ENCODE measurements at places on chromosomes 2 and 18. TPM values are rescaled to one million over a fixed set of nuclear protein-coding genes. Genes with fewer than 3 reads are reported as not detected.
A peak's percentile ranks its signal among the peaks of the same experiment; 100 is the strongest.

DNA sequence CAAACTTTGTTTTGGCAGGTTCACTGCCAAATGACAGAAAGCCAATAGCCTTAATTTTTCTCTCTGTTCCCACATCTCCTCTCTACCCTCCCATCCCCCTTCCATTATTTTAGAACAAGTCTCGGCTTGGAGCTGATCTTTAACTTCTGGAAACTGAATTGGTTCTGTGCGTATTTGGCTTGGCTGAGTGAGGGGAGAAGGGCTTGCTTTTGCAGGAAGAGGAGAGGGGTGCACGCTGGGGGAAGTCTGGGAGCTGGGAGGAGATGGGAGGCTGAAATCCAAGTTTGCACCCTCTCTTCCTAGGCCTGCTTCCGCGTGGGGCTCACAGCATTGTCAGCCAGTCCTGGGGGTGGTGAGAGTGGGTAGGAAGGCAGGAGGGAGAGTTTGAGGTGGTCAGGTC lies 176.1 kb upstream of the SPRED2 start:
- no peak for DNase-seq

GRCh38 chr2:101346909-101347308 lies 38.4 kb upstream of the RNF149 start:
- DNase-seq: no peak

Gene CDH7
- not detected for total RNA-seq

Gene R3HDM1
- total RNA-seq: 7.6 TPM

GRCh38 chr2:240834377-240834975 lies 14.5 kb upstream of the KIF1A start:
- no peak for DNase-seq

- peak; percentile 66 for DNase-seq
Measured at GRCh38 chr2:240143801-240144648, 3.6 kb upstream of the OTOS start.

GRCh38 chr2:236702657-236703372 lies 133.2 kb downstream of the ACKR3 start:
- DNase-seq: no peak

- DNase-seq: no peak
Measured at GRCh38 chr2:26453421-26454329, 24.2 kb downstream of the OTOF start.

- DNase-seq: no peak
Measured at GRCh38 chr2:165277860-165278656, 38.8 kb downstream of the SCN2A start.

Gene TCF7L1
- 0.65 TPM for total RNA-seq

DNA sequence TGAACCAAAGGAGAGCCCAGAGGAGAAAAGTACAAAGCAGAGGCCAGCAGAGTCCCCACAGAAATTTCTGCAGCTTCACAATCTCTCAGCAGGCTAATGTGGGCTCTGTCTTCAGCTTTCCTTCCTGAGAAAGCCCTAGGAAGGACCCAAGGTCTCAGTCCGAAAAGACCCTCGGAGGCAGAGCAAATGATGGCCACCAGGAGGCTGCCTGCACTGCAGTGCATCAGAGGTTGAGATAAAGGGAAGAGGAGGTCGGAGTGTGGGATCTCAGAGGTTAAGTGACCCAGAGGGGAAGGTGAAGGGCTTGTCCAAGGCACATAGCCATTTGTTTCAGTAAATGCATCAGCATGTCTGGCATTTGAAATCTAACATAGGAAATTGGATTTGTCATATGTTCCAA lies 299.1 kb upstream of the SLC14A2 start:
- DNase-seq: no peak

Gene MARCHF4
- 14.5 TPM for total RNA-seq

DNA sequence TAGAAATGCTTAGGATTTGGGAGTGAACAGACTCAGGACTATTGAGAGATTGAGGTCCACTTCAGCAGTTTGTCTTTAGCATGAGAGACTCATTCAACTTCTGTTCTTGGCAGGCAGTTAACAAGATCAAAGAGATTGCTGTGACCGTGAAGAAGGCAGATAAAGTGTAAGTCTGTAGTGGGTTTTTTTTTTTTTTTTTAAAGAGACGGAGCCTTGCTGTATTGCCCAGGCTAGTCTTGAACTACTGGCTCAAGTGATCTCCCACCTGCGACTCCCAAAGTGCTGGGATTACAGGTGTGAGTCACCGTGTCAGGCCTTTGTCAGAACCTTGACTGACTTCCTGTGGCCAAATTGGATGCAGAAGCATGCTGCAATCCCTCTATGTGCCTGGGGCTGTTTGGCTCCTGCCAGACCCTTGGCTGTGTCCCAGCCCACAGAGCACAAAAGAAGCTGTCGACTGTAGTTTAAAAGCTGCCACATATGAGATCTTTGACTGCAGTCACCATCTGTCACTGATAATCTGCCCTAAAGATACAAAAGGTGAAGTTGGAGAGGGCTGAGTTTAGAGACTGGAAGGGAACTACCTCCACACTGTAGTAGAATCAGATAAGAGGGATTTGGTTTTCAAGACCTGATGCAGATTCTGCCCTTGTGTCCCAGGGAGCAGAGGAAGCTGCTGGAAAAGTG lies 9.9 kb downstream of the CCT7 start:
- DNase-seq: peak; percentile 70

Gene CNTNAP5
- total RNA-seq: not detected

Gene DSG1
- total RNA-seq: not detected

GRCh38 chr2:201208563-201209252 lies 25.8 kb downstream of the CASP10 start:
- no peak for DNase-seq

DNA sequence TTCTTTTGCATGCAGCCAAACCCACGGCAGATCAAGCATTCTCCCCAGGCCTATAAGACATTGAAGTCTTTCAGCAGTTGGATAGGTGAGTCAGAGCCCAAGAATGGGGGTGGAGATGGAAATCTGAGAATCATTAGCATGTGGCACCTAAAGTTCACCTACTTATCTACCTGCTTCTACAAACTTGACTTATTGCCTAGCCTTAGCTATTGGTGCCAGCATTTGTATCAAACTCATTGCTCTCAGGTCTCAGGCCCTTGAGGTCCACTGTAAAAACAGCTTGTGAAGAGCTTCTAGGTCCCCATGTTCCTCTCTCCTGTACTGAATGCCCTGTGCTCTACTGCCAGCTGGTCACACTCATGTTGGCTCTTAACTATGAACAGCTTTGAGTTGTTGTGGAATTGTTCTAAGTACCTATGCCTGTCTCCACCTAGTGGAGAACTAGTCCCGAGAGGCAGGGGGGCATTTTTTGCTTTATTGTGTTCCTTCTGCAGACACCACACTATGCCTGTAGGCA lies 278.4 kb upstream of the SPRED2 start:
- DNase-seq: peak; percentile 9

Gene CD207
- not detected for total RNA-seq

Gene RNU2-63P
- total RNA-seq: not detected

DNA sequence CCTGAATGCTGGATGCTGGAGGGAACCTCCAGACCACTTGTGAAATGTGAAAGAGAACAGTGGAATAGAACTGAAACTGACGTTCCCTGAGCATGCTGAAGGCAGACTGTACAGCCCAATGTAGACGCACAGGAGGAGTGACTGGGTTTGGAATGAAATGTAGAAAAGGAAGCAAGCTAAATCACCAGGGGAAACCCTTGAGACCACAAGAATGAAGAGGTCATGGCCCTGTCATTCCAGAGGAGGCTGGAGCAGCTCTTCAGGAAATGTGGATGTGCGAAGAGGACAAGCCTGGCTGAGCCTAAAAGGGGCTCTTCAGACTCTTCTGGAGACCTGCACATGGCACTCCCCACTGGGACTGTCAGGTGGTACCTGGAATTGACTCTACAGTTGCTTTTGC lies 118.5 kb upstream of the ALPP start:
- peak; percentile 91 for DNase-seq

DNA sequence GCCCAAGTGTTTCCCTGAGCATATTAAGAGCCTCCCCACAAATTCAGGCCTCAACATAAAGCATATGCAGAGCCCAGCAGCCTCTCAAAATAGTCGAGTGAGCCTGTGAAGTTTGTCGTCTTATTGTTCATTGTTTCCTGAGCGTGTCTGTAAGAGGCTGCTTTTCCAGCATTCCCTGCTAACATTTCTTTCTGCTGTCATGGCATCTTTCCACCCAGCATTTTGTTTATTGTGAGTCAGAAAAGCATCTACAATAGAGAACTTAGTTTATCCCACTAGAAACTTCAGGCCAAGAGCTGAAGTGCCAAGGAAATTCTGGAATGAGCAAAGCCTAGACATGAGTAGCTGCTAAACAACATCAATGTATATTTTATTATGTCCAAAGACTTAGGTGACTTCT lies 46.3 kb upstream of the STAM2 start:
- peak; percentile 65 for DNase-seq

Gene C2orf80
- not detected for total RNA-seq

- DNase-seq: peak; percentile 26
Measured at GRCh38 chr2:235492850-235493344, 946 bp upstream of the AGAP1 start.

DNA sequence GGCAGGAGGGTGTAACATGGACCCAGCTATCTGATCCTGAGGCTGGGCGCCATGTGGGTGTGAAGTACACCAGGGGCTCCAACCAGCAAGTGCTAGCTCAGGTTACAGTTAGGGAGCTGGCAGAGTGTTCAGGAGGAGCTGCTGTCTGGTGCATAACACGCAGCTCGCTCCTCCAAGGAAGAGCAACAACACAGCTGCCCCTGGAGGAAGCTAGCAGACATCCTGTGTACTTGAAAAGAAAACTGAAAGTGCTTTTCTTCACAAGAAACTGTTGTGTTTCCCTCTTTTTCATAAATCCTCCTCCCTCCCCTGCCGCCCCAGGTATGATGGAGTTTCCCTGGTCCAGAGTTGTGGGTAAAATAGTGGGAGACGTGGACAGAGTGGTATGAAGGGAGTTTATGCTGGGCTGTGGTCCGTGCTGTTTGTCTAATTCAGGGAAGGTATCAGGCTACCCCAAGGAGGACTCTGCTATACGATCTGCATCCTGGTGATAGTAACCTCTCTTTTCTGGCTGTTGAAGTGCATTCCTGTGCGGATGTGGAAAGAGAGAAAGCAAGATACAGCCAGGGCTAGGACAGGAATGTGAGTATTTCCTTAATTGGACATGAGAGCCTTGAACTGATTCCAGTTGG lies 6.1 kb upstream of the LBH start:
- peak; percentile 47 for DNase-seq

Gene CMPK2
- total RNA-seq: 0.13 TPM

Gene STON1
- total RNA-seq: 4.9 TPM

Gene NEU4
- not detected for total RNA-seq
